ENCODE measurements at places on chromosomes 3 and 15.

- DNase-seq, result no peak
Observed at GRCh38 chr3:51720292-51721061, 13.6 kb downstream of the GRM2 start.

DNA sequence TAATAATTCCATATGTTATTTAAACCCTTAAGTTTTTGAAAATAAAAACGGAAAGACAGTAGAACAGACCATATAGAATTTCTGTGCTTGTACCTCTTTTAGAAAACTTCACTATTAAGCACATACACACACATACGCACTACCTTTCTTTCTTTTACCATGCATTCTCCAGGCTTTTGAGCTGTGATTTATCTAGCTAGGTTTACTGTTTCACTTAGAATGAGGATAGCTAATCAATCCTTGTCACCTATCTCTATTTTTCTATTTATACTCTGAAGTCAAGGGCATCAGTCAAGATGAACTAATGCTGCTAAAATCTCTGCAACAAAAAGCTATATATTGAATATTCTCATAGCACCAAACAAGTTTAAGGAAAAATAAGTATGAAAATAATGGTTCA, 43.2 kb downstream of the GOLIM4 start:
- DNase-seq, result no peak

- no peak for DNase-seq
Observed at GRCh38 chr3:37029516-37030163, 36.3 kb downstream of the MLH1 start.

DNA sequence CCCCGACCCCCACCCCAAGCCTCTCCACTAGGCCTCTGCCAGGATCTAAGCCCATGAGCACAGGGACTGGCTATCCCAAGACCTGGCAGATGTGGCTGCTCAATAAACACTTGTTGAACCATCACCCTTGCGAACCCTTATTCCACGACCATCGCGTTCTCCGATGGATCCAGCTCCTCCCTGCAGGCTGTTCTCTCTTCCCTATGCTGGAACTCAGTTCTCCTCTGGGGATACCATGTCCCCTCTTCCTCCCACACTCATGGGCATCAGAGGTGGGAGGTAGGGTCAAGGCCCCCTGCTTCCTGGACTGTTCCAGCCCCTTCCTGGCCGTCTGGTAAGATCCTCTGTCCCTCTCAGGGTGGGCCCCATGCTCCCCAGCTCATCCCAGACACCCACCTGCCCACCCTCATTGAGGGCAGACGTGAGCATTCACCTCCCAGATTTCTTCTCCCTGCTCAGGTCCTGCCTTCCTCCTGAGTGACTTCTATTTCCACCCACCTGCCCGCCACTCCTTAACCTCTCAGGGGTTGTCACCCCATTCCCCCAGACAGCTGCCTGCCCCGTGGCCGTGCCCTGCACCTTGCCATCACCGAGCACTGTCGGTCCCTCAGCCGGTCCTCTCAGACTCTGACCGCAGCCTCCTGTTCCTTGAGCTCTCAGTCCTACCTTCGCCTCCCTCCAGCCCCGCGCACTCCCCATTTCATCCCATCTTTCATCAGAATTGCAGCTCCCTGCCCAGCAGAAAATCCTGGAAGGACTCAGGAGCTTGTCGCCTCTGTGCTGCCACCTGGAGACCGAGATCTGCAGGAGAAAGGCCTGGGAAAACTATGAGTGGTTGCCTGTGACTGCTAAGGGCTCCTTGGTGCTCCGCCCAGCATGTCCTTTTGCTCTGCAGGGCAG, 42.0 kb downstream of the PML start:
- peak; percentile 64 for DNase-seq

GRCh38 chr3:150327678-150328653, 80.1 kb upstream of the TSC22D2 start:
- DNase-seq, result no peak

GRCh38 chr3:5165698-5166097, 21.8 kb upstream of the EDEM1 start:
- DNase-seq, result no peak

DNA sequence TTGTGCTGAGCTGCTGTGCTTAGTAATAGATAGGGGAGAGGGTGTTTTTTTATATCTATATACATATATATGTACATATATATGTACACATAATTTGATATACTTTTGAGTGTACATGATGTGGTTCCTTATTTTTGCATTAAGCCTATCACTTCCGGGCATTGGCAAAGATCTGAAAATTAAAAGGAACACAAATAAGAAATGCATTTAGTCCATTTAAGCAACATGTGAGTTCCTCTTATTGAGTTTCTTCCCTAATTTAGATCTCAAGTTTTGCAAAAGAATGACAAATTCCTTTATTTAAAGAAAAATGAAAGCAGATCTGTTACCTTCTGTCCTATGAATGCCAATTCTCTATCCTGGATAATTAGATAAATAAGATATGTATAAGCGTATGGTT, 435.1 kb downstream of the LPP start:
- DNase-seq, result no peak

GRCh38 chr3:9062570-9062969, 99.3 kb upstream of the RAD18 start:
- DNase-seq, result no peak

- DNase-seq, result no peak
Observed at GRCh38 chr3:45067941-45068340, 41.8 kb downstream of the CLEC3B start.

GRCh38 chr15:39495871-39496840, 84.7 kb upstream of the THBS1 start:
- DNase-seq, result no peak

- no peak for DNase-seq
Observed at GRCh38 chr3:35383216-35383615, 256.1 kb upstream of the ARPP21 start.

- DNase-seq, result peak; percentile 69
Observed at GRCh38 chr3:193572426-193572908, 17.8 kb upstream of the ATP13A4 start.

DNA sequence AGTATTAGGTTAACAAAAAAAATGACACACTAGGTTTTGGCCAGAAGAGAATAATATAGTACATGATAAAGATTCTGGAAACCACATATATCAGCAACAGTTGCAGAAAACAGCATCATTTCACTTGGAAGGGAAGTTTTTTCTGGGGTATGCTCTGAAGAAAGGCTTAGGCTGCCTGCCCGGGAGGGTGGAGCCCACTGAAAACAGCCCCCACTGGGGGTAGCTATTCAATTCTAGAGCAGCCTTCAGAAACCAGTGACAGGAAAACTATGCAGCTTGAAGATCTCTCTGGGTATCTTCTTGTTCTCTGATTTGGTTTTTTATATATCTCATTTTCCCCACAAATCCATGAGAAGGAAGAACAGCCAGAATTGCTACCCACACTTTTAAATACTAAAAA, 43.2 kb downstream of the ZMAT3 start:
- no peak for DNase-seq

GRCh38 chr15:73338058-73338457, 30.7 kb downstream of the HCN4 start:
- DNase-seq, result no peak

- DNase-seq, result no peak
Observed at GRCh38 chr3:165749821-165750220, 87.4 kb downstream of the BCHE start.

- DNase-seq, result no peak
Observed at GRCh38 chr3:71924721-71925120, 139.8 kb upstream of the PROK2 start.

DNA sequence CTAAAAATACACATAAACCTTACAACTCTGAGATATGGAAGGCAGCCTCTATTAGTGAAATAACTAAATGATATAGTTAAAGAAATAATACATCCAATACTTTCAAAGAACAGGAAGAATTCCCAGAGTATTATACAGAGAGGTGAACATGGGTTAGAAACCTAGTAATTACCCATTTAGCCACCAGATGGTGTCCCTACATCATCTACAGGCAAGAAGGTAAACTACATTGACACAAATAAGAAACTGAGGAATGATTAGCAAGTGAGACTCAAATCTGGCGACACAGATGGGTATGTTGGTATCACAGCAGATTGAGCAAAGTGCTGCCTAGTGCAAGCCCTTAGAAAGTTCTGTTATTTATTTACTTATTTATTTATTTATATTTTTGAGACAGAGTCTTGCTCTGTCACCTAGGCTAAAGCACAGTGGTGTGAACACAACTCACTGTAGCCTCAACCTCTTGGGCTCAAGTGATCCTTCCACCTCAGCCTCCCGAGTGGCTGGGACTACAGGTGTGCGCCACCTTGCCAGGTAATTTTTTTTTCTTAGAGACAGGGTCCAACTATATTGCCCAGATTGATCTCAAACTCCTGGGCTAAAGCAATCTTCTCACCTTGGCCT, 28.2 kb downstream of the NEK4 start:
- no peak for DNase-seq

- no peak for DNase-seq
Observed at GRCh38 chr3:129282727-129283327, 4.2 kb downstream of the HMCES start.

- DNase-seq, result no peak
Observed at GRCh38 chr15:59636184-59636583, 21.1 kb downstream of the GTF2A2 start.

- DNase-seq, result no peak
Observed at GRCh38 chr3:134029734-134030378, at the start of gene SLCO2A1. Gene SLCO2A1, minus strand, starts transcription at chr3:134029925. Its CDS starts 123 bp downstream, at chr3:134029802.

DNA sequence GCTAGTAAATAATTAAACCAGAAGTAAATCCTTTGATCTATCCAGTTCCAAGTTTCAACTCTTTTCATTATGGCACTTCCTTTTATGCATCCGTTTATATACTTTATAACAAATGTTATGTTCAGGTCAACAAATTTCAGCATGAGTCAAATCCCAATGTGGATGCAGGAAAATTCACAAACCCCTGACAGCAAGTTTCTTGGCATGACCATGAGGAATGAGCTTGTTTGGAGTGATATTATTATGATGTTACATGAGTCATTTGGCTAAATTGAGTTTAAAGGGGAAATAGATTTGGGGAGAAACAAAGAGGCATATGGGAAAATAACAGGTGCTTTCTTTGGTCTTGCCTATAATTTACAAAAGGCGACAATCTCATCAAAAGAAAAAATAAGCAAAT, 32.1 kb upstream of the KCNMB2 start:
- no peak for DNase-seq

DNA sequence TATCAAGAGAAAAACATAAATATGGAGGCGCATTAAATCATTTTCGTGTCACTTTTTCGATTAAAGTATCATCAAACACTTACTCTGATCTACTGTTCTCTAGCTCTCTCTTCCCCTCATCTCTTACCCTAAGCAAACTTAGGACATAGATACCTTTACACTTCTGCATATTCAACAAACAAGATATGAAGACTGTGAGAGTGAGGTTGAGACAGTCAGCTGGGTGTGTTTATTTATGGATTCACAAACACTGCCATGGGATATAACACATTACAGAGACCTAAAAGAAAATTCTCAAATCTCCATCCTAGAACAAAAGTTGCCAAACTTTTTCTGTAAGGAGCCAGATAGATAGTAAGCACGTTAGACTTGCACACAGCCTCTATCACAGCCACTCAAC, 85.2 kb upstream of the ZNF385D start:
- no peak for DNase-seq

- DNase-seq, result no peak
Observed at GRCh38 chr3:111802163-111802625, 56.9 kb upstream of the PHLDB2 start.

DNA sequence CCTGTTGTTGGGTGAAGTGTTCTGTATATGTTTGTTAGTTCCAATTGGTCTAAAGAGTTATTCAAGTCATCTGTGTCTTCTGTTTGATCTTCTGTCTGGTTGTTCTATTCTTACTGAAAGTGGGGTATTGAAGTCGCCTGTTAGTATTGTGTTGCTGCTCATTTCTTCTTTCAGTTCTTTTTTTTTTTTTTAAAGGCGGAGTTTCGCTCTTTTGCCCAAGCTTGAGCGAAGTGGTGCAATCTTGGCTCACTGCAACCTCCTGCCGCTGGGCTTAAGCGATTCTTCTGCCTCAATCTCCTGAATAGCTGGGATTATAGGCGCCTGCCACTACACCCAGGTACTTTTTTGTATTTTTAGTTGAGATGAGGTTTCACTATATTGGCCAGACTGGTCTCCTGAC, 23.5 kb downstream of the PFN2 start:
- no peak for DNase-seq

DNA sequence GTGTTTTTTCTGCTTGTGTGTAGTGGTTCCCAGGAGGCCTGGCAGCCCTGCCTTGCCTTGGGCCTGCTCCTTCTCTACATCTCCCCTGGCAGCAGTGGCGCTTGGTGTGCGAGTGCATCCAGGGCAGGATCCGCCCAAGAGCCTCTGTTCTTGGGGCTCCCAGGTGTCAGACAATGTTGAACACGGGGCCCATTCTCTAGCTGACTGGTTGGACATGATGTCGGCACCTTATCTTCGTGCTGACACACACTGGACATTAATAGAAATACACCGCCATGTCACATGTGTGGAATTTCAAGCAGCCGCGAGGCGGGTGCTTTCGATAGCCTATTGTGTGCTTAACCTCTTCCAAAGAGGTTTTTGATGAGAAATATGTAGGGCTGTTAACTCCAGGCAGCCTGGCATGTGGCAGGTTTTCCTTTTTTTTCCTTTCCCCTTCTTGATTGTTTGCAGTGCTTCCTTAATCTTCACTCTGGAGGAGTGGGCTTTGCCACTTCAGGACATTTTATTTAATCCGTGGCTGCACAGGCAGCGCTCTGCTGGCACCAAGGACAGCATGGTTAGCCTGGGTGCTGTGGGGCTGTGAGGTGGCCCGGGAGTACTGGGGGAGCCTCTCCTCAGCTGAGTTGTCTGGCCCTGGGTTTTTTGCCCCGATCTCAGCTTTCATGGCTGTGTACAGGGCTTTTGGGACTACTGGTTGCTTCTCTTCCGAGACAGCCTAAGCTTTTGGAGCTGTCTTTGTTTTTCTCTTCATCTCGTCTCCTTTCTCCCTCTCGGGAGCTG, 42.5 kb downstream of the CHCHD6 start:
- DNase-seq, result no peak

GRCh38 chr3:27507515-27508266, 23.5 kb upstream of the SLC4A7 start:
- DNase-seq, result no peak

GRCh38 chr3:156720826-156721225, 46.4 kb downstream of the TIPARP start:
- DNase-seq, result no peak

- no peak for DNase-seq
Observed at GRCh38 chr3:61724801-61725200, 163.4 kb downstream of the PTPRG start.

DNA sequence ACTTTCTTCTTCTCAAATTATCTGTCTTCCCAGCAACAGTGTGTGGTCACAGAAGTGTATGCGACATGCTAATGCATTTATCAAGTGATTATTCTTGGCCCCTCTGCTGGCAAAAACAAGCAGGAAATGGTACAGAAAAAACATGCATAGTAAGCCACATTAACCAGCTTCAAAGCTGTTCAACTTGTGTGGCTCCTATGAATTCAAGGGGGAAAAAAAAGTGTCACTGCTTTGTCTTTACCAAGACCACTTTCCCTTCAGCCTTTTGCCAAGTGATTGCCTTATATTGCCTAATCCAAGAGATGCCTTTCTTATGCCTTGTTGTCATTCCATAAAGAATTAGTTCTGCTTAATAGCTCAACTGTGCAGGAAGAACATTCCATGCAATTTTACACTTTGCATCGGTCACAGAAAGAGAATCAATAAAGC, 39.1 kb downstream of the PRTG start:
- DNase-seq, result no peak
